ENCODE measurements at places on chromosomes 4 and X.

DNA sequence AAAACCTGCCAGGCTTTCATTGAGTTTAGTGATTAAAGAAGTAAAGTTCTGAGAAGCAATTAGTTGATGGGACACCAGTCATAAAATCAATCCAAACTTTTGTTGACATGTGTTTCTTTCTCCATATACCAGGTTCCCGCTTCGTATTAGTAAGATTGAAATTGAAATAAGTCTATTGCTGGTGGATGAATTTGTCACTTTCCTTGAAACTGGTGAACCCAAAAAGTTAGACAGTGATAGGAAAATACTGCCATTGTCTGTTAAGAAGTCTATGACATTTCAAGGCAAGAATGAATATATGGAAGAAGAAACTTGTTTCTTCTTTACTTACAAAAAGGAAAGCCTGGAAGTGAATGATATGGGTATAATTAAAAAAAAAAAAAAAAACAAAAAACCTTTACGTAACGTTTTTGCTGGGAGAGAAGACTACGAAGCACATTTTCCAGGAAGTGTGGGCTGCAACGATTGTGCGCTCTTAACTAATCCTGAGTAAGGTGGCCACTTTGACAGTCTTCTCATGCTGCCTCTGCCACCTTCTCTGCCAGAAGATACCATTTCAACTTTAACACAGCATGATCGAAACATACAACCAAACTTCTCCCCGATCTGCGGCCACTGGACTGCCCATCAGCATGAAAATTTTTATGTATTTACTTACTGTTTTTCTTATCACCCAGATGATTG, at the start of gene CD40LG:
Gene CD40LG (plus strand): TSS at position 482 of the 684 bp plus-strand sequence. CDS start 91 bp downstream, at position 573.
- no peak for DNase-seq

DNA sequence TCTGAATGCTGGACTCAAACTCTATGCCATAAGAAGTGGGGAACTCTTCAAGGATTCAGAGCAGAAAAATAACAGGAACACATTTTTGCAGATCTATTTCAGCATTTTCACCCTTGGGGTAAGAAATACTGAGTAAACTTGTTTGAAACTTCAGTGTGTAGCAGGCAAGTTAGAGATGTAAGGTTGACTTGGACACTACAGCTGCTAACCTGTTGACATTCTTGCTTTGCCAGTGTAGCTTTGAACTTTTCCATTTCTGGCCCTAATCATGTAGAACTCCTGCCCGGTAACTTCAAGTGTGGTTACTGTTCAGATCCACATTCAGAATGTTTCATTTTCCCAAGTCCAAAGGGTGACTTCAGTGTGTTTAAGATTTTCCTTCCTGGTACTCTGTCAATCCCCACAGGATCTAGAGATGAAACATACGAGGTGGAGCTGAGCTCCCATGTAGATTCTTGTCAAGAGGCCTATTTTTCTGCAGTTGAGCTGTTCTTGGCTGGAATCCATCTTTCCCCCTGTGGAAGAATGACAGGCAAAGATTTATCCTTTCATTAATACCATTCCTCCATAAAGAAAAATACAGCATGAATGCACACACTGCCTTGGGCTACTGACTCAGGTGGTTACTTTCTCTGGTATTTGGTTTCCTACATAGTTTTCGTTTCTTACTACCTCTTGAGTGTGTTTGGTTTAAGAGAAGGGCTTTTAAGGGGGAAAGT, 34.1 kb downstream of the FHDC1 start:
- no peak for DNase-seq

DNA sequence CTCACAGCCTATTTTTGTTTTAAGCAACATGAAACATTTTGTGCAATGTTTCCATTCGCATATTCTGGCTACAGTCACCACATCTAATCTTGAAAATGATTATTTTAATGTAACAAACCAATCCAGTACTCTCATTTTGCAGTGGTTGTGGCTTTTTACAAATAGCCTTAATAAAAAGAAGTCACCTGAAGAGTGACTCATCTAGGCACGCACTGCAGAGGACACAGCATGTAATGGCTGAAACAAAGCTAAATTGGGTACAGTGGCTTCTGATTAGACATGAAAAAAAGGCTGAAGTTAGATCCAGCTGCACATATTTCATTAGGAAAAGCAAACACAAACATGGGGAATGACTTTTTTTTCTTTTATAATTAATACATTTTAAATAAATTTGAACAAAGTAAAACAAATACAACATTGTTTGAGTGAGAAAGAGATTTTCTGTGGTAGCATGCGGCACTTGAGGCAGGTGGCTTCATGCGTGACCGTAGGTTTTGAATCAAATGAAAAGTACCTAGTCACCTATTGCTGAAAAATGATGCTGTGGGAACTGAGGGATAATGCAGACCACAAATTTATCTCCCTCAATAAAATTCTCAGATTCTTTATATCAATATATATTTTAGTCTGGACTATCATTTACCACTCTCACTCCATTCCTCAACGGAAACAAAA, 240.8 kb upstream of the DDX53 start:
- no peak for DNase-seq

- no peak for DNase-seq
These were observed 75.4 kb upstream of the PACRGL start for GRCh38 chr4:20624793-20625374.

DNA sequence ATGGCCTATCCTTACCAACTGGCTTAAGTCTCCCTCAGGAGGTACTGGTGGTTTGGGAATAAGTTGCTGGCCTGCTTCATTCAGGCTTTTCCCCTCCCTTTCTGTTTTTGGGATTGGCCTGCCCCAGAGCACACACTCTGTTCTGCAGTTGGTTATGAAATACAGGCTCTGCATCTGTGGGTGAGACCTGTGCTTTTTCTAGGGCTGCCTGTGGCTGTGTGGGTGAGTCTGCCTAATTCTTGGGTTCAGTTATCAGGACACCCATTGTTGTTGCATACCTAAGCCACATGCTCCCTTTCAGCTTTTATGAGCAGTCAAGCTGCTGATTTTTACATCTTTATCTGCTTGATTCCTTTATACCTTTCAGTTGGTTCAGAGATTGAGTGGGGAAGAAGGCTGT, 19.0 kb upstream of the CWH43 start:
- DNase-seq, result no peak

GRCh38 chrX:22351966-22352365, 79.3 kb downstream of the CBLL2 start:
- no peak for DNase-seq

DNA sequence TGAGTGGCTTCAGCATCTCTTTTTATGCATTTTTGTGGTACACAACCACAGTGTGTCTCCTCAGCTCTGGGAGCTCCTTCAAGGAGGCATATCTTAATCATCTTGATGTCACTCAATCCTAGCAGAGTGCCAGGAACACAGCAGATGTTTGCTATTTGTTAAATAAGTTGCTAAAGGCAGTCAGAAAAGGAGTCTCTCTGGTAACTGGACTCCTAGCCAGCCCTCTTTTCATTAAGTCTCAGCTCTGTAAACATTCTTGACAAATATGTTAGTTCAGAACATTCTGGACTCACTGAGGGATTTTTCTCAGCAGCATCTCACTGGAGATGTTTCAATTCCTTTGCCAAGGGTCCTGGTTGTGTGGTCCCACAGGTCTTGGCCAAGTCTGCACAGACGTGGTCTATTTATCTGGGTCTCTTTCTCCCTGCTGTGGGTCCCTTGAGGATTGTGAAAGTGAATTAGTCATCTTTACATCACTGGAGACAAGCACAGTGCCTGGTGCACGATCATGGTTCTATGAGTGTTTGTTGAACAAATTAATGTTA, 20.3 kb upstream of the FAM9C start:
- DNase-seq, result no peak

DNA sequence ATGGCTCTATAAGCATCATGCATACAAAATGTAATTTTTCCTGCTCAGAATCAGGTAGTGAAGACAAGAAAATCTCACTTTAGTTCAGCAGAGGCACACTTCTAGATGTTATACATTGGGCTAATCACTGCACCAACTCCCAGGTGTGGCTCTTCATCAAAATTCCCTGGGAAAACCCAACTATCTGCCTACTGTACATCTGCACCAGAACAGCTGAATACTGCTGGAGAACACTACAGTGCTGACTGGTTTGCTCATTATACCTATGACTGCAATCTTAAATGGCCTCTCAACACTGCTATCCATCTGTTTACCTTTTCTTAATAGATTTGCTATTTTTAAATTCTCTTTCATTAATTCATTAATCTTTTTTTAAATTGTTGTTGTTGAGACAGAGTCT, 92.0 kb downstream of the UGT8 start:
- DNase-seq, result no peak

GRCh38 chr4:73844806-73845205, 8.3 kb upstream of the PF4V1 start:
- no peak for DNase-seq

- DNase-seq, result no peak
These were observed 43.9 kb upstream of the NEIL3 start for GRCh38 chr4:177265729-177266128.

GRCh38 chrX:38982370-38982769, 181.1 kb downstream of the MID1IP1 start:
- no peak for DNase-seq

- DNase-seq, result peak; percentile 13
These were observed 61.4 kb upstream of the TRIM2 start for GRCh38 chr4:153142700-153143438.

GRCh38 chr4:11367371-11367770, 61.3 kb downstream of the HS3ST1 start:
- no peak for DNase-seq

DNA sequence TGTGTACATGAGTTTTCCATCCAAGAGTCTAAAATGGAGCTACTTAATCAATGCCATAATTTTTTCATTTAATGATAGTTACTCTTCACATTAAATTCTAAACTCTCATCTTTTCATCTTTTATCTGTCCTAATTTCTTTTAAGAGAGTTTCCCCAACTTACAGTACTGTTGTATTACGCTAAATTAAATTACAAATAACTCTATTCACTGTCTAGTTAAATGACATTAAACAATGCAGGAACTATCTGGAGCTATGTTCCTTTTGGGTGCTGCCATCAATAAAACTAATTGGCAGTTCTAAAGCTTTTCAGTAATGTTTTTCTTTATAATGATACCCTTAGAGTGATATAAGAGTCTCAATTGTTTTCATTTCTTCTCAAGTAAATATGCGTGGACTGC, 227.6 kb downstream of the ANKRD50 start:
- no peak for DNase-seq

GRCh38 chrX:20089845-20090244, 26.9 kb downstream of the MAP7D2 start:
- no peak for DNase-seq

DNA sequence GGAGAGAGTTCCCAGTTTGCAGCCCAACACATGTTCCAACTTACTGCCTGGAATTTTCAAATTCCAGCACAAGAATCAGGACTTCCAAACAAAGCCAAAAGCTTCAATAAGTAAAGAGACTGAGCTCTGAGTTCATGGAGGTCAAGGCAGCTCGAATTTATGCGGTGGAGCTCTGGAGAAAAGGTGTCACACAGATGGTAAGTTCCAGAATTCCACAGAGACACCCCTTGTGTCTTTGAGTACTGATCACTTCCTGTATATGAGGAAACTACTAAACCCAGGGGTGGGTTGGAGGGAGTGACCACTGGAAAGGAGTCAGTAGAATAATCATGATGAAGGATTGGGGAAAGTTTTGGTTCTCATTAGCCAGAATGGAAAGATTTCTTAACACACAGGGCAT, 118.5 kb upstream of the GUCY1A1 start:
- DNase-seq, result no peak

DNA sequence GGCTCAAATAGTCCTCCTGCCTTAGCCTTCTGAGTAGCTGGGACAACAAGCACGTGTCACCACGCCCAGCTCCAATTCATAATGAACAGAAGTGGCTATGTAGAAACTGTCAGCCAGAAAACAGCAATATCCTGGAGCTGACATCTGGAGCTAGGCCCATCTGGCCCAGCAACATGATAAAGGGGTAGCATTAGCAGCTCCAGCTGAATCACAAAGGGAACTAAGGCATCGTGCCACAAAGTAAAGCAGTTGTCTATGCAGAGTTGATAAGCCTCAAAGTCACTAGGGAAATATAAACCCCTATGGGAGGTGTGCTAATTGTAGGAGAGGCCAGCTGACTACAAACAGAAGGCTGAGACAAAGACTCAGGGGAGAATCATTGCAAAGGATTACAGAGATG, 270.5 kb upstream of the GPC4 start:
- DNase-seq, result no peak

- DNase-seq, result no peak
These were observed 106.2 kb downstream of the CCNG2 start for GRCh38 chr4:77263247-77263646.
